Thoracic aorta (tissue), 2 donors: ENCODE measurements at places on chromosomes 4 and X.

GRCh38 chrX:39152106-39152649 is 350.9 kb downstream of the MID1IP1 start:
- no peak for DNase-seq

- no peak for DNase-seq
Measured at GRCh38 chrX:100647095-100647494, 3.1 kb downstream of the SRPX2 start.

DNA sequence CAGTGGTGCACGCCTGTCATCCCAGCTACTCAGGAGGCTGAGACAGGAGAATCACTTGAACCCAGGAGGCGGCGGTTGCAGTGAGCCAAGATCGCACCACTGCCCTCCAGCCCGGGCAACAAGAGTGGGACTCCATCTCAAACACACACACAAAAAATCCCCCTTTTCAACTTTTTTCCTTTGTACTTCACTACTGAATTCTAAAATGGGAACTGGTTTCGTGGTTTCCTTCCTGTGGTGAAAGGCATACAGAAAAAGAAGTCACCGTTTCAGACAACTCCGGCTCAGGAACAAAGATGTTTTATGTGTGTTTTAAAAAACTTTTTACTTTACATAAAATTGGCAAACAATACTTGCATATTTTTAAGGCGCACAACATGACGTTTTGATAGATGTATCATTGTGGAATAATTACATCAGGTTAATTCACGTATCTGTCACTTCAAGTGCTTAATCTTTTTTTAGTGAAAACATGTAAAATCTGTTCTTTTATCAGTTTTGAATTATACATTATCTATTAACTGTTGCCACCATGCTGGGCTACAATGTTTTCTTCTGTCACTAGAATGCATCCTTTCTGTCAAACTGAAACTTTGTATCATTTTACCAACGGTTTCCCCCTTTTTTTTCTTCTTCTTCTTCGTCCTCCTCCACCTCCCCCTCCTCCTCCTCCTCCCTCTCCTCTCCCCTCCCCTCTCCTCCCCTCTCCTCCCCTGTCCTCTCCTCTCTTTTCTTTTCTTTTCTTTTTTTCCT is 186.0 kb downstream of the CRLF2 start:
- DNase-seq = no peak

DNA sequence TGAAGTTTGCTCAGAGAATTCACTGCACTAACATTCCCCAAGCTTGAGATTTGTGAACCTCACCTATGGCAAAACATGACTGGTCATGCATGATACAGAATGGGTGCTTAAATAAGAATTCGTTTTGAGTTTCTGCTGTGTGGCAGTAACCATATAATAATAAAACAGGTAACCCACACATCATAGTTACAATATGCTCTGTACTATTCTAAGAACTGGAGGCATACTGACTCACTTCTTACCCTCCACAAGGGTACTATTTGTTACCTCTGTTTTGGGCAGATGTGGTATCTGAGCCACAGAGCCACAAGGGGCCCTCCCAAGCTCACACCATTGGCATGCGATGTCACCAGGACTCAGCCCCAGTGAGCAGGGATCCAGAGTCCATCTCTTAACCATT is 17.6 kb downstream of the SLC2A9 start:
- no peak for DNase-seq

GRCh38 chr4:150590631-150591030 is 8.7 kb downstream of the MAB21L2 start:
- no peak for DNase-seq

- DNase-seq = no peak
Measured at GRCh38 chr4:150581056-150581605, 820 bp upstream of the MAB21L2 start.

DNA sequence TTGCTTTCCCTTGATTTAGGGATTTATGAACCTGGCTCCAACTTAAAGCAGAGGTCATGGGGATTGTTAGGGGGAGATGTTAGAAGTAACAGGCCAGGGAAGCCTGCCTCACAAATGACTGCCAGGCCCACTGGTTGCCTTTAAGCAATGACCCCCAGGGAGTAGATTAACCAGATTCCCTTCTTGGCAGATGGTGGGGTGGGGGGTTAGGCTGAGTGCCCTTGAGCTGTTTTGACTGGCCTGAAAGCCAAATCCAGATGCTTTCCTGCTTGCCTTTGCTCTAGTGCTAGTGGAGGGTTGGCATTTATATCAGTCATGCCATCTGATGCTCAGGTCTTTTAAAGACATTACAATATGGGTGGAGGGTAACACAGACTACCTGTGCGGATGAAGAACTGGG is 128.1 kb downstream of the TMEM164 start:
- no peak for DNase-seq

DNA sequence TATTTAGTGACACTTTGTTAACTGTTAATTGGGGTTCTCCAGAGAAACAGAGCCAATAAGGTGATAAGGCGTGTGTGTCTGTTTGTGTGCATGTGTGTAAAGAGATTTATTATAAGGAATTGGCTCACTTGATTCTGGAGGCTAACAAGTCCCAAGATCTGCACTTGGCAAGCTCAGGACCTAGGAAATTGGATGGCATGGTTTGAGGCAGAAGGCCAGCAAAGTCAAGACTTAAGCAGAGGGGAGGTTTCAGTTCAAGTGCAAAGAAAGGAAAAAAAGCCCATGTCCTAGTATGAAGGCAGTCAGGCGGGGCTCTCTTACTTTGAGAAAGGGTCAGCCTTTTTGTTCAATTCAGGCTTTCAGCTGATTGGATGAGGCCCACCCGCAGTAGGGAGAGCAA is 314.1 kb downstream of the BMPR1B start:
- DNase-seq = no peak

DNA sequence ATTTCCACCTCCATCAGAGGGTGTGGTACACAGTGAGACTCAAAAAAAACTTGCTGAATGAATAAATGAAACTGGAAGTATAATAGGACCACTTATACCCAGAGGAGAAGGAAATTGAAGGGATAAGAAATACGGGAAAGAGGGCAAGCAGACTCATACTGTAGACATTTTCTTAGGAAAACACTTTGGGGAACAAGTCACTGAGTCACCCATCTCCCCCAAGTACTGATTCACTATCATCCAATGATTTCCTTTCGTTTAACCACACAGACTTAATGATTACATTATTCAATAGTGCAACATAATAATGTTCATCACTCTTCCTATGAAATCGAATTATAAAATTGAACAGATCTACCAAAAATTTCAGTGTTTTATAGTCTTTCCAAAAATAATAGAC is 97.1 kb downstream of the LDB2 start:
- DNase-seq = no peak

GRCh38 chr4:29900336-29900735 is 819.8 kb upstream of the PCDH7 start:
- DNase-seq = no peak

- DNase-seq = no peak
Measured at GRCh38 chr4:96154676-96155075, 314.8 kb downstream of the PDHA2 start.

DNA sequence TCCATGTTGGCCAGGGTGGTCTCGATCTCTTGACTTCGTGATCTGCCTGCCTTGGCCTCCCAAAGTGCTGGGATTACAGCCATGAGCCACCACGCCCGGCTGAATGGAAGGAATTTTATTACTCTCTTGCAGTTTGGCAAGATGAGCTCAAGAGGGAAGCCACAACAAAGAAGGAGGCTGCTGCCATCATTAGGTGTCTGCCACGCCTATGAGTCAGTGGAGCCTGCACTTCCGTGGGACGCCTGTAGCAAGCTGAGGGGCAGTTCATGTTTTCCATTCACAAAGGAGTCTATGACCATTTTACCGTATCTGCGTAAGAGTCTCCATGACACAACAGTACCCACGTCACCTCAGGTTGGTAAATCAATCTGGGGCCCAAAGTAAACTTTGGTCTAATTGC is 51.2 kb upstream of the CHRNA9 start:
- no peak for DNase-seq

DNA sequence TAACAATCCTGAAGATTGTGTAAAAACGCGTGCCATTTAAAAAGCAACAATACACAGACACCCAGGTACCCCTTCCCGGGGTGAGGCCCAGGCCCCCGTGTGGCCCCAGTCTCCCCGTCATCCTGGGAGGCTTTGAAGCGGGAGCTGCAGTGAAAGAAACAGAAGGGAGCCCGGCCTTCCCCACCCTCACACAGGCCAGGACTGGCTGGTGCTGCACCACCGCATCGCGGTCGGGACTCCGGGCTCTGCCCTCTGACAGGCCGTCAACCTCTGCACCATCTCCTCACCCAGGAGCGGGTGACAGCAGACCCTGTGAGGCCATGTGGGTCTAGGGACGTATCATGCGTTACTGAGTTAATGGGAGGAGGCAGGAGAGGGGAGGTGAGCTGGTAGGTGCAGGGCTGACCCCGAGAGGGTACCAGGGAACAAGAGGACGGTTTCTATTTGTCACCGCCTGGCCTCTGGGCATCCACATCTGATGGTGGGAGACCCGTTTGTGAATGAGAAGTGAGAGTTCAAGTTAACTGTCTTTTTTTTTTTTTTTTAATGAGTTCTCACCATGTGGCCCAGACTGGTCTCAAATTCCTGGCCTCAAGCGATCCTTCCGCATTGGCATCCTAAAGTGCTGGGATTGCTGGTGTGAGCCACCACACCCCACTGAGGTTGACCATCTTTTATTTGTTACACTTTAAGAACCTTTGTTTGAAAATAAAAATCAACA is 27.3 kb downstream of the PIGG start:
- no peak for DNase-seq

GRCh38 chrX:115189646-115190635 is 731 bp downstream of the RBMXL3 start:
- no peak for DNase-seq

- no peak for DNase-seq
Measured at GRCh38 chrX:96455078-96455477, 229.6 kb upstream of the DIAPH2 start.

DNA sequence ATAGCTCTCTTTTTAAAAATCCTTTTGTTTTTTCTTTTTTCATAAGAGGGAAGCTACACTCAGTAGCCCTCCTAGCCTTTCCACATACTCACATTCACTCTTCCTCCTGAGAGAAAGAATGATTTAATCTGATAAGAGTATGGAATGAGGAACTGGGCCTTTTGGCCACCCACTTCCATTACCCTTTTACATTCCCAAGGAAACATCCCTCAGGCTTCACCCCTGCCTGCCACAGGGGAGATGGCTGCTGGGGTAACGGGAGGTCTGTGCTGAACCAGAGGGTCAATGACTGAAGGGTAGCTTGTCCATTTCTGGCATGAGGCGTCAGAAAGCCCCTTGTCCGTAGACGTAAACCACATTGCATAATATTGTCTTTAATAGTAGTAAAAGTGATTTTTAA is 67.2 kb upstream of the CCSER1 start:
- DNase-seq = no peak

- DNase-seq = no peak
Measured at GRCh38 chrX:16578218-16578617, 71.7 kb upstream of the S100G start.

DNA sequence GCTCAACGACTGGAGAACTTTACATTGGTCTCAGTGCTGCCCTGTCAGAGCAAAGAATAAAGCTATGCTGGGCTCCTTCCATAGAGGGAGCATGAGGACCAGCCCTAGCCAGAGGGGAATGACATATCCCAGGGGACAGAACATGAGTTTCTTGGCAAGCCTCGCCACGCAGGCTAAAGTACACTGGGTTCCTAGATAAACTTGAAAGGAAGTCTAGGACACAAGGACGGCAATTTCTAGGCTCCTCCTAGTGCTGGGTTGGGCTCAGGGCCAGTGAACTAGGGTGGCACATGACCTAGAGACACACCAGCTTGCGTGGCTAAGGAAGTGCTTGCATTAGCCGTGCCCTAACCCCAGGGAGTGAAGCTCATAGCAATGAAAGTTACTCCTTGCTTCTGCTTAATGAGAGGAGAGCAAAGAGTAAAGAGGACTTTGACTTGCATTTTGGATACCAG is 141.0 kb downstream of the MAB21L2 start:
- DNase-seq = peak; percentile 49

DNA sequence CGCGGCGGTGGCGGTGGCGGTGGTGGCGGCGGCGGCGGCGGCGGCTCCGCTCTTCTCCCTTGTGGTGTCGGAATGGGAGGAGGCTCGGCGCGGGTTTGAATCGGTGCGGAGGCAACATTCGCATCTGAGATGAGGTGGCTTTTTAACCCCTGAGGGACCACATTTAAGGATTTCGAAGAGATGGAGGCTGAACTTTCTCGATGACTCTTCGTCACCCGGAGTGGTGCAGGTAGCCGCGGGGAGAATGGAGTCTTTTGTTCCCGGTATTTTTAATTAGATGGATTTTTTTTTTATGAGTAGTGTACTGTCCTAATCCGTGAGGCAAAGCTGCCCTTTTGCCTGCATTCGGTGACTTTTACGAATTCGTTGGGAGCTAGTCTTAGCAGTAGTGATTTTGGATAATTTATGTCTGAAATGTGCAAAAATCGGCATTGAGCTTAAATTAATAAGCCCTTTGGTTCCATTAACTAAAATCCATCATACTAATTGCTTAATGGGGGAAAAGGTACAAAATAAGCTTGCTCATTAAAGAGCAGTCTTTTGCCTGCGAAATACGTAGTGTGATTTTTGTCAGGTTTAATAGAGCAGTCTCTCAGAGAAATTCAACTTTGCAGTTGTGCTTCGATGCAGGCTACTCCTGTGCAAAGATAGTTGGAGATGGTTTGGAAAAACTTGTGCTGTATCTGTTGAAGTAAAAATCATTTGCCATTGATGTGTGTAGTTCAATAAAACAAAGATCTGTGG is 206.2 kb downstream of the TENM3 start:
- DNase-seq = no peak

- no peak for DNase-seq
Measured at GRCh38 chrX:133482056-133482952, 67.0 kb upstream of the GPC4 start.

- DNase-seq = no peak
Measured at GRCh38 chr4:179278647-179279046, 1836.4 kb upstream of the AGA start.

DNA sequence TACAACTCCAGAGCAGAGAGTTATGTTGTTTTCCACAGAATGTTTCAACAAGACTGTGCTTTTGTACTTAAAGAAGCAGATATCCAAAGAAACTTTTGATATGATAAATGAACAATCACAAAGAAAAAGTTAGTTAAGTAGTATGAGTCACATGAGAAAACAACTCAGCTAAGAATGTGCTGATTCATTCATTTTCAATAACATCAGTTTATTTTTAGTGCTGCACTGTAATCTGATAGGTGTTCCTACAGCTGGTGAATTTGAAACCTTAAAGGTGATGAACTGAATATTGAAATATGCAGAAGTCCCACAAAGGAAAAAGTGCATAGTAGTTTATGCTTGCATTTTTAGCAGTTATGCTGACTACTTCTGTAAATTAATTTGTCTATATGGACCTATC is 180.3 kb upstream of the TENM3 start:
- DNase-seq = no peak

DNA sequence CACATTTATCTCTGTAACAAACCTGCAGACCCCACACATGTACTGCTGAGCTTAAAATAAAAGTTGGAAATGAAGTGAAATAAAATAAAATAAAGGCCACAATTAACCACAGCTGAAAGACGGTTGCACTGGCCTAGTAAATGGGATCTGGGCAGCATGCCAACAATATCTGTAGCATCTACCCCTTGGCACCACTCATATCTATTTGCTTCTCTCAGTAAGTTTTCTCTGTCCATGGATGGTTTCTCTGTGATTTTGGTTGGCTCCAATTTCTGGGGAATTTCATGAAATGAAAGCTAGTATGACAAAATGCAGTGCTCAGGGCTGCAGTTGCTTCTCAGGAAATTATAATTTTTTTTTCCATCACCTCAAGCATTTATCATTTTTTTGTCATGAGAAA is 172.0 kb upstream of the IL15 start:
- DNase-seq = no peak
